Right lung (tissue), 10 donors: ENCODE measurements at places on chromosomes 5 and 9.

GRCh38 chr5:72507907-72508238, 663 bp upstream of the ZNF366 start:
- DNase-seq: no peak

GRCh38 chr5:159030357-159030756, 69.4 kb downstream of the EBF1 start:
- DNase-seq: no peak

GRCh38 chr5:142145106-142145900, 36.7 kb downstream of the NDFIP1 start:
- DNase-seq: peak; percentile 24

DNA sequence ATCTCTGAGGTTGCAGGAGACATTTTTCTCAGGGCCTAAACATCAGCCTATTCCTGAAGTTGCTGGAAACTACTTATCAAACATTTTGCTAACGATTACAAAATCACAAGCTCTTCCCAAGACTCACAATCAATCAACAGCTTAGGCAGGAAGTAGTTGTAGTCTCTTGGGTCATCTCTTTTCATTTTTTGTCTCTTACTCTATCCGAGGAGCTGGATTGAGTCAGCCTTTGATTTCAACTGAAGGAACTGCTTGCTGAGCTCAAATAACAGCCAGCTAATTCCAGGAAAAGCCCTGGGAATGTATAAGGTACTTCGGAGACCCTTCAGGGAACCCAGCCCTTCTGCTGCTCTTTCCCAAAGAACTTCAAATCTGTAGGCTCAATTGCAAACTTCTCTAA, 398.9 kb downstream of the PLK2 start:
- DNase-seq: no peak

GRCh38 chr9:91515074-91515687, 91.5 kb upstream of the NFIL3 start:
- no peak for DNase-seq

GRCh38 chr9:109914280-109915027, 134.5 kb downstream of the PALM2AKAP2 start:
- no peak for DNase-seq

GRCh38 chr5:108125771-108126511, 256.0 kb downstream of the FBXL17 start:
- no peak for DNase-seq

DNA sequence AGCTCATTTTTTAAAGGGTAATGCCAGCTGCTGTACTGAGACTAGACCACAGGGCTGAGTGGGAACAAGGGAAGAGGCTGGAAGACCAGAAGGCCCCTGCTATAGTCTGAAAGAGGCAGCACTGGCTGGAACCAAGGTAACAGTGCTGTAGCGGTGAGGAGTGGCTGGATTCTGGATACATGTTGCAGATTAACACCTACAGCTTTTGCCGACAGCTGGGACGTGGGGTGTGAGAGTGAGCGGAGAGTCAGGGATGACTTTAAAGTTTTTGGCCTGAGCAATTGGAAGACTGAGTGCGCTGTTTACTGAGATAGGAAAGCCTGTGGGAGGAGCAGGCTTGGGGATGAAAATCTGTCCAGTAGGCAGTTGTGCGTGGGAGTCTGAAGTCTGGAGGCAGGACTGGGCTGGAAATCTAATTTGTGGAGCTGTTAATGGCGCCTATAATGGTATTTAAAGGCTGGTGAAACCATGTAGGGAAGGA, 26.5 kb downstream of the AQP7 start:
- DNase-seq: no peak

DNA sequence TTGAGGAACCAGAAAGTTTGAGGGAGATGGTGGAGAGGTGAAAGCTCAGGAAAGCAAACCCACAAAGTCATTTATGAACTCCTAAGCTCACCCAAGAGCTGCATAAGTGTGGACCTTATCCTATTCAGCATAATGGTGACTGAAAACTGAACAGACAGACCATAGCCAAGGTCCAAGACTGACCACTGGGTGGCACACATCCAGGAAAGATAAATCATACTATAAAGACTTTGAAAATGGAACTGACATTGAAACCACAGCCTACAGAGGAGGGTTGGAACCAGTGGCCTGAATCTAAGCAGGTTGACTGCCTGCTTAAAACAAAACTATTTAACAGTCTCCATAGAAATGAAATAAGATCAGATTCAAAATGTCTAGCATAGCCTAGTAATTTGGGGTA, 121.0 kb upstream of the RGS7BP start:
- DNase-seq: no peak

- DNase-seq: no peak
Measured at GRCh38 chr5:111753884-111754589, 3.0 kb downstream of the NREP start.

DNA sequence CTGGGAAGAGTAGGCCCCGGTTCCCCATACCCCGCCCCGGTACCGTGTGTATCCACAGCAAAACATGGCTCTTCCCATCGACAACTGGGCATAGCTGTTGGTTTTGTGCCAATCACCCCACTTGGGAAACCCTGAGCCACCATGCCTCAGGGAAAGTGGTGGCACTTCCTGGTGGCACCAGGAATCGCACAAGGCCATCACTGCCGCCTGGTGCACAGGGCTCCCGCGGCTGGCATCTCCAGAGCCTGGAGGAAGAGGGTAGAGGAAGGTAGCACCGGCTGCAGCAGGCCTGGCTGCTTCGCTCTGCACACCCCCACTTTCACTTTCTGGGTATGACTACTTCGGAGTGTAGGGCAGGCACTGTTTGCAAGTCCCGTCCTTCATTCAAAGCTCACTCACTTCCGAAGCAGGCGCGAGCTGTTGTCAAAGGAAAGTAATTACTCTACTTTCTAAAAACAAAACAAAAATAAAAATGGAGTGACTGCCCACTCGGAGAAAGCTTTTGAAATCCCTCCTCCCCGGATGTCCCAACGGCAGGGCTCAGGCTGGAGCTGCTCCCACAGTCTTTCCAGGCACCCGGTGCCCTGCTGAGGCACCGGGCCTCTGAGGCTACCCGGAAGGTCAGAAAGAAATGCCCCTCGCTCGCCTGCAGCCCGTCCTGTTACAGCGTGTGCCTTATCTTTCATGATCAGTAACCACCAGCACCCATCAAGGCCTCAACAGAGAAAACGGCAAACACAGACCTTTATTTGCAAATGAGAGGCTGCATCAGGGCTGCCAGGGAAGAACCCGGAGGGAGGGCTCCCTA, 2.0 kb downstream of the BRD3 start:
- DNase-seq: peak; percentile 5
